CD4-positive, alpha-beta T cell treated with Interferon gamma for 1 hour (primary cell): ENCODE measurements at places on chromosomes 6 and 20.
A peak's percentile ranks its signal among the peaks of the same experiment; 100 is the strongest.

- peak; percentile 79 for DNase-seq
Observed at GRCh38 chr6:32968867-32969684, 682 bp downstream of the BRD2 start.

- DNase-seq: no peak
Observed at GRCh38 chr6:123965894-123966293, 162.2 kb downstream of the NKAIN2 start.

- DNase-seq: no peak
Observed at GRCh38 chr20:9353916-9354276, 160.5 kb upstream of the LAMP5 start.

DNA sequence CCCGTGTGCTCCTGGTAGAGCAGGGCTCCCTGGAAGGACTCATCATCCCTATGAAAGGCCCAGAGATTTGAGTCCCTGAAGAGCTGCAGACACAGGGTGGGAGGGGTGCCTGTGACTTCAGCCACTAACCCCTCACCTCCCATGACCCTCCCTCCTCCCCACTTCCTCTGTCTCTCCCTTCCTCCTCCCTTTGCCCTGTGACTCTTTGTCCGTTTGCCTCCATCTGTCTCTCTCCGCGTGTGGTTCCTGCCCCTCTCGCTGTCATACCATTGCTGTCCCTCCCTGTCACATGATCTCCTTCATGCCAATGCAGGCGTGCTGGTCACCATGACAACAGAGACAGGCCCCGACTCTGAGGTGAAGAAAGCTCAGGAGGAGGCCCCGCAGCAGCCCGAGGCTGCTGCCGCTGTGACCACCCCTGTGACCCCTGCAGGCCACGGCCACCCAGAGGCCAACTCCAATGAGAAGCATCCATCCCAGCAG, 19.0 kb downstream of the EPB41L1 start:
- DNase-seq: peak; percentile 18

DNA sequence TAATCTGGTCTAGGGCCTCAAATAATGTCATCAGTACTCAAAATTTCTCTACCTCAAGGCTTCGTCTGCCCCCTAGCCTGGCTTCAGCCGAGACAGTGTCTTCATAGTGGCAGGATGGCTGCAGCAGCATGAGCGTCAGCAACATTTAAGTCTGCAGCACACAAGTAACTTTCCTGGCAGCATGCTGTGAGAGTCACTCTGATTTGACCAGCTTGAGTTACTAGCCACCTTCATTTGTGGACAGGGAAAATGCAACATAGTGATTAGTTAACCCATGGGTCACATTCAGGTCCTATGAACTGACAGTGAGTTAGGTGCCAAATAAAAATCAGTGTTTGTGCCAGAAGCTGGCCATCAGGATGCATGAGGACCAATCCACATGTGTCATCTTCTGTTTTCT, 209.9 kb upstream of the SLC35B3 start:
- DNase-seq: no peak

DNA sequence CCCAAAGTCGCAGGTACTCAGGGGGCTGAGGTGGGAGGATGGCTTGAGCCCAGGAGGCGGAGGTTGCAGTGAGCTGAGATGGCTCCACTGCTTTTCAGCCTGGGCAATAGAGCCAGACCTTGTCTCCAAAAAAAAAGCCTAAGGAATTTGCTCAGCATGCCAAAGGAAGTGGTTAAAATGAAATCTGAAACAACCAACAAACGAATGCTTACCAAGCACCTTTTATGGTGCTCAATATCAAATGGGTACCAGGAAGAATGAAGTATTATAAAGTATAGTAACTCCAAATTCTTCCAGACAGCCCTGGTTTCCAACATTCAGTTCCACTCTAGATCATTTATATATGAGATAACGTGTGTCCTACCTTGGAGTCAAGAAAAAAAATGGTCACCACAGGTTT, 14.0 kb downstream of the GMDS start:
- DNase-seq: no peak

GRCh38 chr6:35706468-35706867, 17.8 kb upstream of the FKBP5 start:
- DNase-seq: no peak

DNA sequence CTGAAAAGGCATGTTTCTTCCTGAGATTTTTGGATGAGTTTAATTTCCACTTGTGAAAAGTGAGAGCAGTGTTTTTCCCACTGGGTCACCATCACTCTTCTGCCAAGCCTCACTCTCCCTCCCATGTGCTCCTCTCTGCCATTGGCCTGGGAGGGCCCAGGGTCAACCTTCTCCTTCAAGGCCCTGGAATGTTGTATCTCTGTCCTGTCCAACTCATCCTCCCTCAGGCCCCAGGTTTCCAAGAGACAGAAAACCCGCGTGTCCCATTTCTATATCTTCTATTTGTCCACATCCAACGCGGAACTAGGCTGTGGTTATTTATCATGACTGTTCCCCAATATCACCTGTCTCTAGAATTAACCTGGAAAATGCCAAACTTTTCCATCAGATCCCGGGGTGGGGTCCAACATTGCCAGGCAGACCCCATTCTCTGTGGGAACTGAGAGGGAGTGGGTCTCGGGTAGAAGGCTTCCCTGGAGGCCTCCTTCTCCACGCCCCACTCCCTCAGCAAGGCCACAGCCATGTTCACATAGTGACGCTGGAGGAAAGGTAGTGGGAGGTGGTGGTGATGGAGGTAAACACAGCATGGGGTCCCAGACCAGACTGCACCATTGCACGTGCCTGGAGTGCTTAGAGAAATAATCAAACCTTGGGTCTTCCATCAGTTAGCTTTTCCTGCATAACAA, 173.5 kb downstream of the SCP2D1 start:
- no peak for DNase-seq

GRCh38 chr20:11995805-11996567, 78.3 kb downstream of the BTBD3 start:
- no peak for DNase-seq

DNA sequence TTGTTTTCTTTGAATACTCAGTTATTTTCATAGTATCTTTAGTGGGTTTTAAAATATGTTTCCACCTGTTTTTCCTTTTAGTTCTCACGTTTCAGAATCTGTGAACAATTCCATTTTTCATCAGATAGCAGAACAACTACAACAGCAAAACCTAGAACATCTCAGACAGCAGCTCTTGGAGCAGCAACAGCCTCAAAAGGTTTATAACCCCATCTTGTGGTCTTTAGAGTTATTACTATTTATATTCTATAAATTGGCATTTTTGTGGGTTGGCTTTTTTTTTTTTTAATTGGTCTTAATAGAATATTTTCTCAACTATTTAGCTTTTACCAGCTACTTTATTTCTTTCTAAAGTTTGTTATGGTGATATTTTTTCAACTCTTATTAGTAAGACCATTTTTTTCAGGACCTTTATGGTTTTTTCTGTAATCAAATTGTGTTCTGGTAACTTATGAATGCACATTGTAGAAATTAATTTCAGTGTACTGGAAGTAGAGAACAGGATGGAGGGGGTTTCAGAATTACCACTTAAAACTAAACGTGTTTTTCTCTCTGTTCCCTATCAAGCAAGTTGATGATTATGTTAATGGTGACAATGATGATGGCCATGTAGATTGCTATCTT, 72.2 kb downstream of the SCAF8 start:
- DNase-seq: no peak

DNA sequence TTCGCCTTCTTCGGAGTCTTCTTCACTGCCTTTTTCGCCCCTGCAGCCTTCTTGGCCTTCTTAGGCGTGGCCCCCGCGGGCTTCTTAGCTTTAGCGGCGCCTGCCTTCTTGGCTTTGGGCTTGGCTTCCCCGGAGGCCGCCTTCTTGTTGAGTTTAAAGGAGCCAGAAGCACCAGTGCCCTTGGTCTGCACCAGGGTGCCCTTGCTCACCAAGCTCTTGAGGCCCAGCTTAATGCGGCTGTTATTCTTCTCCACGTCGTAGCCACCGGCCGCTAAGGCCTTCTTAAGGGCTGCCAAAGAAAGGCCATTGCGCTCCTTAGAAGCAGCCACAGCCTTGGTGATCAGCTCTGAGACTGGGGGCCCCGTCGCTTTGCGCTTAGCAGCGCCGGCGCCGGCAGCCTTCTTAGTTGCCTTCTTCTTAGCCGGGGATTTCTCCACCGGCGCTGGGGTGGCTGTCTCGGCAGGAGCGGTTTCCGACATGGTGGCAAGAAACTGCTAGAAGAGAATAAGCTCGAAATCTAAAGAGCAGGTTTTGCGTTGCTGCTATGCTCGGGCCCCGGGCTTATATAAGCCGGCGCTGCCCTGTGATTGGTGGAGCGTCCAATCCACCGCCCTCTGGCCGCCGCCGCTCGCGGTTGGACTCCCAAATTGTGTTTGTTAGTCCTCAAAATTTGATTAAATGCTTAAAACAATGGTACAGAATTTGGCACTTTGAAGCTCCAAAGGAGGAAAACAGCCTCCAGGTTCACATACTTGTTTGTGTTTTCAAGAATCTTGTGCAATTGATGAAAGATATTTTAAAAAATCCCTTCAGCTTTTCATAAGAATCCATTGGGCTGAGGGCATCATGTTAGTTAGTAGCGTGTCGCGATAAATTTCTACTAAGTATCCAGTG, 44.9 kb downstream of the OR2B2 start:
- DNase-seq: peak; percentile 87

GRCh38 chr20:1861347-1861976, 33.7 kb upstream of the SIRPA start:
- no peak for DNase-seq

DNA sequence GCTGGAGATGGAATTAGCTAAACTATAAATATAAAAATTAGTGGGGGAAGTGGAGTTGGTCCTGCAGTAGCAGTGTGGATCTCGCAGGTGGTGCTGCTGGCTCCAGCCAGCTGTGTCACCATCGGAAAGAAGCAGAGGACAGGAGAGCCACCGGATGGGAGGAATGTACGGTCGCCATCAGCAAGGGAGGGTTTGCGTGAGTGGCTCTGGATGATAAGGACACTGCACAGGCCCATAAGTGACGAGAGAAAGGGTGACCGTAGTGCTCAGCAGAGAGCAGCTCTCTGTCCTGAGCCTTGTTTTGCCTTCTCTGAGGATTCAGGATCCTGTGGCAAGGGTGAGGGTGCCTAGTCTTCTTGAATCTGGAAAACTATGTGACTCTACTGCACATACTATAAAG, 378.7 kb downstream of the ZFAND3 start:
- no peak for DNase-seq

DNA sequence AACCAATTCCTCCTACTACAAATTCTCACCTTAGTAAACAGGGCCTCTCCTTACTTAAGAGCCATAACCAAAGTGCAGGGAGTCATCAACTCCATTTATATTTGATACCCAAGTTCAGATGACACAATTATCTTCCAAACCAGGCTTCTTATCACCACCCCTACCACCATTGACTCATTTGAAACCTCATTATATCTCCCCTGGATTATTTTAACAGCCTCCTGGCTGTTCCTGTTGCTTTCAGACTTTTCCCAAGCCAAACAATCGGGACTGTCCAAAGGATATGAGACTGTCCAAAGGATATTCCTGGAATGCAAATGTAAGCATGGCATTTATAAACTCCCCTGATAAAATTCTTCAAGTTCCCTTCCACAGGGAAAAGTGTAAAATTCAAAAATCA, 394.3 kb downstream of the MAFB start:
- no peak for DNase-seq

DNA sequence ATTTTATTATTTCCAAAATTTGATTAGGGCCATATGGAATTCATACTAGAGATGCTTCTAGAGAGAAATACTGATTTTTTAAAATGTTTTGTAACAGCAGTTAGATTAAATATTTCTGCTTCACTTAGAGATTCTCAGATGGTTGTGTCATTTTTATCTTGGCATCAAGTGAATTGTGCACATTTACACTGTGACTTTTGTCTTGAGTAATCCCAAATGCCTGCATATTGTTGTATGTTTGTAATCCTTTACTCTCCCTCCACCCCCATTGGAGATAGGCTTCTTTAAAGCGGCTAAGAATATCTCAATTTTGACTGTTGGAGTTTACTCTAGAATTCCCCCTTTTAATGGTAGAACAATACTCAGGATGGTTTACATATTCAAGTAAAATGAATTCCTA, 19.0 kb downstream of the STX16 start:
- DNase-seq: no peak

GRCh38 chr6:143107911-143108761, 47.4 kb downstream of the AIG1 start:
- no peak for DNase-seq

GRCh38 chr6:156899071-156899470, 121.9 kb downstream of the ARID1B start:
- no peak for DNase-seq

DNA sequence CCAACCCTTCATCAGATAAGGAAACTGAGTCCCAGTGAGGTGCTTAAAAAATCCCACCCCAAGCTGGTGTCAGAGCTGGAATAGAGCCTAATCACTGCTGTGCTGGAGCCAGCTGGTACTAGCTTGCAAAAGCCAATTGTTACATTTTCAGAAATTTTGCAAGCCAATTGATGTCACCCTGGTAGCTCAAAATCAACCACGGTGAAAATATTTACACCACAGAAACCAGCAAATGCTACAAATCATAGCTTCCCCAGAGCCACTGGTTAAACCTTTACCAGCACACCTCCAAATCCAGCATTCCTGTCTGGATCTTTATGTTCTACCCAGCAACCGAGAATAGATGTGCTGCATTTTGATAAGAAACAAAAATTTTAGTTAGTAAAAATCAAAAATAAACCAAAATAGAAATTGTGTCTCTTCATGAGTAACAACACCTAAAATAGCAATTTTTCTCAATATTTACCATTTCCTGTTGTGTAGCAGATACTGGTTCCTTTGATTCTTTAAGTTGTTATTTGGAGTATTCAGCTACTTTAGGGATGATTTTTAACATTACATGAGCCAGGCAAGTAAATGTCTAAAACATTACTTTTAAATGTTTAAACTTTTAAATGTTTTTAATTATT, 7.2 kb upstream of the LCA5 start:
- no peak for DNase-seq

GRCh38 chr20:57991211-57991881, 237.1 kb downstream of the ANKRD60 start:
- DNase-seq: no peak

- DNase-seq: no peak
Observed at GRCh38 chr6:168061269-168062210, 17.5 kb downstream of the FRMD1 start.
